ENCODE measurements at places on chromosomes 16 and 17.

DNA sequence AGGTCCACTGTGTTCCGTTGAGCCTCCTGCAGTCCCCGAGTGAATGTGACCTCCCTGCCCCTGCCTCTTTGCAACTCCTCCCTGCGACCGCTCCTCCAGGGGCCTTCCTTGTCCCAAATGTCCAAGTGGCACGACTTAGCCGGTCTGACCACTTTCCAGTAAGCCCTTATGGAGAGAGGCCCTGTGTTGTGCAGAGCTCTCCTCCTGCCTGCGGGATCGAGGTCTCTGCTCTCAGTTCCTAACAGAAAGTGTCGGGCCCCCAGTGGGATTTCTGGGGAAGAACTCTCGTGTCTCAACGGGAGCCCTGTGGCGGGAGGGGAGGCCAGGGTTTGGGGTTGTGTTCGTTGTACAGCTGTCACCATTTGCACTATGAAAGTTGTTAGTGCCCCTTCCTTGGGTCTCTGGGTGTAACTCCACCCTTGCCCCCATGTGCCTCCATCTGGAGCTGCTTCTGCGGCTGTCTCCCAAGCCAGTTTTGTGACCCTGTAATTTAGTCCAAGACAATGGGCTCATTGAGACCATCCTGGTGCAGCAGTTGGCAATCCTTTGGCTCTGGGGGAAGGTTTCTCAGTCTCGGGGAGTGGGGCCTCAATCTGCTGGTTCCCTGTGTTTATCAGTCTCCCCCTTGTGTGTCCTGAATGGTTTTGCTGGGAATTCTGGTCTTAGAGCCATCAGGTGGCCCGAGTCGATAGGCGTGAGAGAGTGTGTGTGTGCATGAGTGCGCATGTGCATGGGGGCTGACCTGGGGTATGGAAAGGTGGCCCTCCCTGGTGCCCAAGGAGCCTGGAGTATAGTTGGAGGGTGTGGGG lies 234.5 kb downstream of the SEC14L1 start:
- DNase-seq = no peak

DNA sequence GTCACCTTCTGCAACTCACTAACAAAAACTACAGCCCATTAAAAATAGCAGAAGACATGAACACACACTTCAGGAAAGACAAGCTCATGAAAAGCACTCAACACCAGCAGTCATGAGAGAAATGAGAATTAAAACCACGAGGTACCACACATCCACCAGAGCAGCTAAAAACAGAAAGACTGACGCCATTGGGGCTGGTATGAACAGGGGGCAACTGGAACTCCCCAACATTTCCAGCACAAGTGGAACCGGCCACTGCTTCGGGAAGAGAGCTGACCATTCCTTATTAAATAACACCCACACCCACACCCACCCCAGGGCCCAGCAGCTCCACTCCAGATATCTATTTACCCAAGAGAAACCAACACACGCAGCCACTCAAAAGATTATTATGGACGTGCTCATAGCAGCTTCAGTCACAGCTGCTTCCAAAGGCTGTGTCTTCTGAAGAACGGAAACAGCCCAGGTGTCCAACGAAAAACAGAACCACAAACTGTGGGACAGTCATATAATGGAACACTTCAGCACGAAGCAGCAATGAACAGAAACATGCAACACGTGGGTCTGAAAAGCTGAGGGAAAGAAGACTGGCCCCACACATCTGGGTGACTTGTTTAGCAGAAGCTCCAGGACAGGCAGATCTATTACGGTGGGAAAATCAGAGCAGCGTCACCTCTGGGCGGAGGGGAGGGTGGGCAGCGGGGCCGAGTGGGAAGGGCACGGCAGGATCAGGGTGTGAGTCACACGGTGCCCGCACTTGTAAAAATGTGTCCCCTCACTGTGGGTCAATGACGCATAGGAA lies 41.1 kb downstream of the KLHDC4 start:
- DNase-seq = no peak

DNA sequence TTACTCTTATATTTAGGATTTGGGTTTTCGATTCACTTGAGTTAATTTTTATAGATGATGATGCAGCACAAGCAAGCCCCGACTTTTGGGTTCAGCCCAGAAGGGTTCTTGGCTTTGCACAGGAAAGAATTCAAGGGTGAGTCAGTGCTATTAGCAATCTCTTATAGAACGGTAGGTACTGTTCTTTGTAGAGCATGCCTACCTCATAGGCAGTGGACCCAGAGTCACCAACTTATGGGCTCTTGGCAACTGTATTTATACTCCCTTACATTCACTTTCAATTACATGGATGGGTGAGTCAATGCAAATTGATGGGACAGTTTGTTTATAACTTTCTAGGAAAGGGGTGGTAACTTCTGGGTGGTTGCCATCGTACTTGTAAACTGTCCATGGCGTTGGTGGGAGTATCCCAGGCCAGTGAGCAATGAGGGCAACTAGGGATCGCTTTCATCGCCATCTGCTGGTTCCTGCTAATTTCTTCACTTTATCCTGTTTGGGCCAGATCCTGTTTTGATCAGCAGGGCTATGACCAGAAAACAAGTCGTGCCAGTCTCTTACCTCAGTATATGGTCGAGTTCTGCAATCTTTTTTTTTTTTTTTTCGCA lies 362.6 kb downstream of the CNTNAP4 start:
- DNase-seq = no peak

GRCh38 chr17:55420776-55421178 lies 858 bp downstream of the MMD start:
- DNase-seq = peak; percentile 12

DNA sequence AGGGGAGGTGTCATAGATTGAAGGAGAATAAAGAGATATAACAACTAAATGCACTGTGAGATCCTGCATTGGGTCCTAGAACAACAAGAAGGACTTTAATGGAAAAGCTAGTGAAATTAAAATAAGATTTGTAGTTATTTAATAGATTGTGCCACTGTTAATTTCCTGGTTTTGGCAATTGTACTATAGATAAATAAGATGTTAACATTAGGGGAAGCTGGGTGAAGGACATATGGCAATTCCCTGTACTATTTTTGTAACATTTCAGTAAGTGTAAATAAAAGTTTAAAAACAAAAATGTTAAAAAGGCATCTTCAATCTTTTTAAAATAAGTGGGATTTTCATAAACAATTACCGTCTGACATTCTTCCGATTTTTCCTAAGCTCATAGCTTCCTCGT lies 258.4 kb upstream of the AXIN2 start:
- DNase-seq = no peak
